ENCODE measurements at places on chromosomes 1 and 21.

- DNase-seq, result no peak
Measured at GRCh38 chr1:240766831-240767230, 154.9 kb upstream of the GREM2 start.

GRCh38 chr1:107213225-107213624 lies 72.4 kb downstream of the NTNG1 start:
- DNase-seq, result no peak

DNA sequence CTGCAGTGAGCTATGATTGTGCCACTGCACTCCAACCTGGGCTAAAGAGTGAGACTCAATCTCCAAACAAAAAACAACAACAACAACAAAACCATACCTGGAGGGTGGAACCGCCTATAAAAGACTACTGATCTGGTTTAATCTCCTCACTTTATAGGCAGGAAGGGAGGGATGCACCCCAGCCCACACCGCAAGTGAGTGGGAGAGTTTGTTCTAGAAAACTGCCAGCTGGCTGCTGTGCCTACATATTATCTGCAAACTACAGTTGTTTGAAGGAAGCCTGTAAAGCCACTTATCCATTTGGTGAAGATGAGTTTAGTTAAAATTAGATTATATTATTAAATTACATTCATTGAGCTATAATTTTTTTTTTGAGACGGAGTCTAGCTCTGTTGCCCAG lies 9.1 kb upstream of the SRSF10 start:
- DNase-seq, result no peak

DNA sequence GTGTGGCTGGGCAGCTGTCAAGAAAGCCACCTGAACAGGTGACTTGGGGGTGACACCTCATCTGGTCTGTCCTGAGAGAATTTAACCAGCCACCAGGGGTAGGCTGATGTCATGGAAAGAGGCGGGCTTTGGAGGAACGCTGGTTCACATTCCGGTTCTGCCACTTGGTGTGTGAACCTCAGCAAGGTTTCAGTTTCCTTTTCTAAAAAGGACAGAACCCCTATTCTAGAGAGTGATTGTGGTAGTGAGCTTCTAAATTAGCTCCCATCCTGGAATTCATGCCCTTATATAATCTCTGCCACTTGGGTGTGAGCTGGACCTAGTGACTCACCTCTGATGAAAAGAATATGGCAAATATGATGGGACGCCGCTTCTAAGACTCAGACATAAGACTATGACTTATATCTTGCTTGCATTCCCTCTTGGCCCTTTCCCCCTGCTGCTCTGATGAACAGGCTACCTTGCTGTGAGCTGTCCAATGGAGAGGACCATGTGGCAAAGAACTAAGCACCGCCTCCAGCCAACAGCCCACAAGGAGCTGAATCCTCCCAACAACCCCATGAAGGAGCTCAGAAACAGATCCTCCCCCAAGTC lies 332.1 kb downstream of the RRAGC start:
- peak; percentile 45 for DNase-seq

DNA sequence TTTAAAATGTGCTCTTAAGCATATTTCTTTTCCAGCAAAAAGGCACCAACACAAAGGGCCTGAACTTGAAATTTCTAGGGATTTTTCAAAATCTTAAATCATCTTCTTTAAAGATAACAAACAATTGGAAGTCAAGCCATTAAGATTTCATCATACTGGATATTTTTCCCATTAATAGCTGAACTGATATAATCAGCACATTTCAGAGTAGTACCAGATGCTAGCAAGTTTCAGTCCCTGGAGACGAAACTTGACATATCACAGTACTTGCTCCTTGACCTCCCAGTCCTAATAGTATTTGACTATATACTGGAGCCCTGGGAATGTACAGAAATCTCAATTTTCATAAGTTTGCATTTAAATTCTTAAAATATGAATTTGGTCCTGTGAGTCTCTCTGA lies 10.2 kb upstream of the CDC7 start:
- DNase-seq, result no peak

DNA sequence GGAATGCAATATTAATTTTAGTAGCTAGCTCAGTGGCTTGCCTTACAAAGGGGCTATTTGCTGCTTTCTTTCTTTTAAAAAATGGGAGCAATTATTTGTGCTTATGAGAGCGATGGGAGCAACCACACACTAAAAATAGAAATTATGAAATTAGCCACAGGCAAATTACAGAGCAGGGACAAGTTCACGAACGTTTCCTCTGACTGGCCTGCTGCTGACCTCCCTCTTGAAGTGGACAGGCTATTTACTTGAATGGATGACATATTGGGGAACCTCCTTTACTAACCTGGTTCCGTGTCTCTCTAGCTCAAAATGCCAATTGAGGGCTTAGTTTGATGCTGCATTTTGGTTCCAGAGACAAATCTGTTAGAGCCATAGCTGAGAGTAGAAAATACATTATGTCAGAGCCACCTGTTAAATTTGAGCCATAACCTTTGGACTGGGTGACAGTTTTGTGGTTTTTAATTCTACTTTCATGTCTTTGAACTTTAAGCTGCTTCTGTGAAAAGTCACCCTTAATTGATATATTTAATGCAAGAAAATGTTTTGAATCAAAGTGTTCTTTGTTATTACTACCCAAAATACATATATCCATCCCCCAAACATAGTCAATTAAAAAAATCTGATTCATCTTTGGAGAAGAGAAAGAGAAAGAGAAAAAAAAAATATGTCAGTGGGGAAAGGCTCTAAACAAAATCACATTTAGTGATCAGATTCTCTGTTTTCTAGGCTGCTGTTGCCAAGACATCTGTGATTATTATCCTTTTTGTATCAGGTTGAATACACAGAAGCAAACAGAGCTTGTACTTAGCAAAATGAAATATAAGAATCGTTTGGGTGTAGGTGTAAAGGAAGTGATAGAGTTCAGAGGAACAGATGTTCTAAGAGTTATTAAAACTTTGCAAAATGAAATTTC lies 351.9 kb downstream of the ADGRL2 start:
- no peak for DNase-seq

- DNase-seq, result no peak
Measured at GRCh38 chr1:110218739-110219138, 8.6 kb downstream of the KCNC4 start.

DNA sequence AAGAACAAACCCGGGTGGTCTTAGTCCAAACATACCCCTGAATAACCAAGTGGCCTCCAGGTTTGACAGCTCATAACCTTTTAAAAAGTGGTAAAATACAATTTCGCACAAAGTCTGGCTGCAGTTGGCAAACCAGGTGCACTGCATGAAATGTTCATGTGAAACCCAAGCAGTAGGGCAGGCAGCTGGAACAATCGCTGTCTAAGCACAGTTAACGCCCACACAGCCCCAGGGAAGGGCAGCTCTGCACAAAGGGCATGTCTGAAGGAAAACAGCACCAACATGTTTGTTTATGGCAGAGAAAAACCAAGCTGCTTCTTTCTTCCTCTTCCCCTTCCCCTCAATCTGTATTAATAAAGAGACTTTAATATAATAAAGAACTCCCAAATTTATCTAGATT lies 49.5 kb downstream of the KIAA1614 start:
- no peak for DNase-seq

DNA sequence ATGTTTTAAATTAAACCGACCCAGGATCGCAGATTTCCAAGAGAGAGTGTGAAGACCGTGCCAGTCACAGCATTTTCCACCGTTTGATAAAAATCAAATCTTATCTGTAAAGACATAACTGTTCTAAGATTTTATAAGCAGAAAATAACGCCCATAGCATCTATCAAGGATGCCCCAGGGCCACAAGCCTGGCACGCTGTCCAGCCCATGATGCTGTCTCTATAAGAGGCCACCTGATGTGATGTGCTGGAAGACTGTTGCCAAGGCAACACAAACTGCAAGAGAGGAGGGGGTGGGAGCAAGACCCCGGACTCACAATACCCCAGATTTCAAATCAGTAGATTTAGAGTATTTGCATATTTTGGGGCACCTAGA lies 116.5 kb downstream of the DSCAM start:
- DNase-seq, result no peak

DNA sequence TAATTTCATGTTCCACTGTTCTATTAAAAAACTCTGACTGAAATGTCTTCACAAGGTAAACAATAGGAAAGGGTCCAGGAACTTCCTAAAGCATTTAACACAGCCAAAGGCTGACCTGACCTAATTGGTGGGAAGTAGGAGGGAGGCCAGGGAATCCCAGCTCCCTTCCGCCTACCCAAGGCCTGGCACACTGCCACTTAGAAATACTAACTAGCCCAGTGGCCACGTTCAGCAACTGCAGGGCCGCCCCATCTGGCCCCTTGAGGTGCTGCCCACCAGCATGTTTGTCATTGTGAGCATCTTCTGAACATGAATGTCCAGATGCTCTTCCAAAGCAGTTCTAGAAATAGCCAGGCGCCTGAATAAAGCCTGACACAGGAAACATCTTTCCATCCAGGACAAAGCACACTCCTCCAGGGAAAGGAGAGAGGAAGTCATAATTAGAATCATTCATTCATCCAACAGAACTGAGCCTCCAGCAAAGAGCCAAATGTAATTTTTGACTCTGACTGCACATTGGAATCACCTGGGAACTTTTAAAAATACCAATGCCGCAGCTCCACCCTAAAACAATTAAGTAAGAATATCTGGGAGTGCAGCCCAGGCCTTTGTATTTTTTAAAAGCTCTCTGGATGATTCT lies 44.6 kb upstream of the BCL9 start:
- no peak for DNase-seq

- peak; percentile 76 for DNase-seq
Measured at GRCh38 chr1:153945131-153945794, 1.3 kb downstream of the DENND4B start.

DNA sequence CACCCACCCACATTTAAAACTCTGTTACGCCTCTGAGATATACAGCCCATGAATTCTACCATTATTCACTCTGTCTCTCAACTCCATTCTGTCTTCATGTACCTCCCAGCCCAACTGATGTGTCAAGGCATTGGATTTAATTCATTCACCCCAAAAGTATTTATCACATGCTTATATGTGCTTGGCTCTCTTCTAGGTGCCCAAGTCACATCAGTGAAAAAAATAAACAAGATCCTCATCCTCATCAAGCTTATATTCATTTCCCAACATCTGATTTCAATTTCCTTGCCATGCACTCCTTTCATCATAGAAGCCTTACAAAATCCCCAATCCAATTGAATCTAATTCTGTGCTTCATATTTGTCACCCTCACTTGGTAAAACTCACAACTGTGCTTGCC lies 967.6 kb downstream of the LTN1 start:
- no peak for DNase-seq

GRCh38 chr21:46347203-46347550 lies 23.2 kb downstream of the PCNT start:
- no peak for DNase-seq

- no peak for DNase-seq
Measured at GRCh38 chr1:64163431-64163830, 40.0 kb upstream of the UBE2U start.

- peak; percentile 69 for DNase-seq
Measured at GRCh38 chr1:31705080-31705866, 1.5 kb upstream of the COL16A1 start.

DNA sequence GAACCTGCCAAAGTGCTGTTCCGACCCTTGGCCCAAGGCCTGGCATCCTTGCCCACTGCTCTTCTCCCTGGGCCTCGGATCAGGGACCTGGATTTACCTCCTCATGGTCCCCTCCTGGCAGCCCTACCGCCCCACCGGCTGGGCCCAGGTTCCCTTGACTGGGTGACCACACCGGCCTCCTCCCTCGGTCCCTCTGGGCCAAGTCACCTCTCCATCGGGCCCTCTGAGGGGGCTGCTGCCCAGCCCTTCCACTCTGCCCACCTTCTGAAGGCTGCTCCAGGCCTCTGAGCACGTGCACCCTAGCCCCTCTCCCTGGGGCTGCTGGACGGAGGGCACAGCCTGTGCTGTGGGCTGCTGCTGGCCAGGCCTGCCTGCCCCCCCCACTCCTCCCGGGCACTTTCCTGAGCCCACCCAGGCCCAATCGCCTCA lies 9.3 kb upstream of the MMEL1 start:
- no peak for DNase-seq

DNA sequence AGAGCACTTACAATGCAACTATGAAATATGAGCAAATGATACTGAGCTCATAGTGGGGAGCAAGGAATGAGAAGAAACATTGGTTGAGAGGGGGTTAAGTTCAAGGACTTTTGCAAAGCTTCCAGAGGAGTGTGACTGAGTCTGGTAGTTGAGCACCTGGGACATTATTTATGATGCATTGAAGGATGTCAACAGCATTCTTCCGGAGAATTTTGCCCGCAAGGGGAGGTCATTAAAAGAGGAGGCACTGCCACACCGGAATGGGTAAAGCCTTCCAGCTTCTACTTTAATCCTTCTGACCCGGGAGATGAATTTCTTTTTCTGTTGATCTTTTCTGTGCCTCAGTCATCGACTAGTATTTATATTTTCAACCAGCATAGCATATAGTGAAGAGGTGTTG lies 208.4 kb upstream of the CAMK1G start:
- DNase-seq, result no peak

DNA sequence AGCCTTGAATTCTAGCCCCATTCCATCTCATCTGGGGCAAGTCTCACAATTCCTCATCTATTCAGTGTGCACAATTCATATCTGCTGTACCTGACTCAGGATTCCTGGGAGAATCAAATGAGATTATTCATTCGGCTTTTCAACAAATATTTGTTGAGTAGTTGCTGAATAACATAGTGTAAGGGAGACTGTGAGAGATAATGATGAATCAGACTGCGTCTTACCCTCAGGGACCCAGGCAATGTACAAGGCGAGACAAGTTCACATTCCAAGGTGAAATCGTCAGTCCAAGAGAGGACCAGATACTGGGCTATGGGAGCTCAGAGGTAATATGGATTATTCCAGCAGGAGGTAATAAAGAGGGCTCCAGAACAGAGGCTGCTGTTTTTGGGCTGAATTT lies 67.8 kb upstream of the SMYD2 start:
- DNase-seq, result no peak

- DNase-seq, result no peak
Measured at GRCh38 chr1:36771240-36771639, 263.1 kb downstream of the GRIK3 start.

DNA sequence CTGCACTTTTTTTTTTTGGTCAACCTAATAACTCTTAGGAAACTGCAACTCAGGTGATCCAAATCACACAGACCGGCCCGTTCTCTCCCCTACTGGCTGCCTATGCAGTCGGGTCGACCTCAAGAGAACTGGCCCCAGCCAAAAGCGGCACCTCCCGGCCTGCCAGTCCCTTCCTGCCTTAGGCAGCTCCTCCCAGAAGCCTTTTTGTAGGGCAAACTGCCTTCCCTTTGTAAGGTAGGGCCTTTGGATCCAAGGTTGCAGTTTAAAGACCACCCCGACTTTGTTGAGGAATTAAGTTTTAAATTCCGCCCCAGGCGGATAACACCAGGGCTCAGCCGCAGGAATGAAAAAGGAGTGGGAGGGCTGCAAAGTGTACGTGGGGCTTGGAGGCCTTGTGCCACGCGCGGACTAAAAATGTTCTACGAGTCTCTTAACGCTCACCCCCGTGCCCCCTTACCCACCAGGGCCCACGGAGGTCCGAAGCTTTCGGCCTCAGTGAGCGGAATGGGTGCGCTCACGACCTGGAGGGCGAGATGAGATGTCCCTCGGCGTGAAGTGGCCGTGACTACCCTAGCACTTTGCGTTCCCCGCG lies 642 bp upstream of the ST3GAL3 start:
- DNase-seq, result peak; percentile 11

All from activated naive CD4-positive, alpha-beta T cell treated with Interleukin-2 at 50 U/mL for 16 hours (primary cell).